ENCODE measurements at places on chromosomes 11 and 22.

DNA sequence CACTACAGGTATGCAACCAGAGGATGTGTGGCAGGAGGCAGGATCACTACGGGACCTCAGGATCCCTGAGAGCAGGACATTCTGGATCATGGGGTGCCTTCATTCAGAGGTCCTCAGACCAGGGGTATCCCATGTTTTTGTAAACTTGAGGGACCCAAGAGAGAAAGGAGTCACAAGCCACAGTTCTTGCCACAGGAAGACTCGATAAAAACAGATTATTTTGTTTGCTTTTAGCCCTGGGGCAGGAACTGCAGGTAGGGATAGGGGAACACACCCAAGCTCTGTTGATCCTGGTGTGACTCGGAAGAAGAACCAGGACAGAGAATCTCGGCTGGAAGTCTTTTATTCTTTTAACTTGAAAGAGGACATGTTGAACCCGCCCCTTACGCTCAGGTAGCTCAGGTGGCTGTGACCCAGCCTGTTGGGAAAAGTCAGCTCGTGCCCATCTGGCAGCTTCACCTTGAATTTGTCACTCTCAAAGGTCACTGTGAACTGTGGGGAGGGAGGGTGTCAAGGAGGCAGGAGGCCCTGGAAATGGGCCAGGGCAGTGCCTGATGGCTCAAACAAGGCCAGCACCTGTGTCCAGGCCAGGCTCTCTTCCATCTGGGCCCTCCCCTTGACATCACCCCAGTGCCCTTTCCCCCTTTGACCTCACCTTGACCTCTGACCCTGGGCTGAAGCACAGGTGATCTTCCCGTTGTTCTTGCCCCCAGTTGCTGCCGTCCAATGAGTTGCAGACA is 9.8 kb downstream of the LGALS2 start:
- DNase-seq, result no peak

- DNase-seq, result no peak
Measured at GRCh38 chr11:86861810-86862209, 61.5 kb downstream of the PRSS23 start.

- DNase-seq, result no peak
Measured at GRCh38 chr22:49535126-49535525, 292.5 kb downstream of the BRD1 start.

GRCh38 chr11:16395601-16396000 is 39.3 kb upstream of the SOX6 start:
- no peak for DNase-seq

GRCh38 chr11:106466521-106467080 is 389.1 kb downstream of the AASDHPPT start:
- no peak for DNase-seq

- no peak for DNase-seq
Measured at GRCh38 chr11:15507592-15507991, 392.9 kb downstream of the INSC start.

- DNase-seq, result no peak
Measured at GRCh38 chr11:114321621-114322257, 25.5 kb downstream of the NNMT start.

GRCh38 chr22:37156686-37157435 is 7.1 kb upstream of the IL2RB start:
- no peak for DNase-seq

GRCh38 chr11:64650923-64651523 is 60.0 kb downstream of the SLC22A12 start:
- DNase-seq, result no peak

DNA sequence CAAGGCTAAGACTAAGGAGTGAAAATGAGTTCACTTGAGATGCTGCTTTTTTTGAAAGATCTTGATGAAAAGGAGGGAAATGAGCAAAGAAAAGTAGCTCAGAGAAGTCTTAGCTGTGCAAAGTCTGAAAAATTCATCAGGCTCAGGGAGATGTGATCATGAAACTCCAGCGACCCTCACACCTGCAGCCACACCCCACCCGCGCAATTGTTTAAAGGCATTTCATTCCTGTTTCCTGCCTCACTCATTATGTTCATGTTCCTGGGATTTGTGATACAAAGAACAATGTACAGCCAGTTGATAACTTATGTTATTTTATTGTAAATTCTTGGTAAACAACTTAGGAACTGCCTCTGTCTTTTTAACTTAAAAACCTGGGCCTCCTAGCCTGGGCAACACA is 8.7 kb upstream of the GSTP1 start:
- no peak for DNase-seq

GRCh38 chr11:2558861-2559526 is 114.2 kb downstream of the KCNQ1 start:
- no peak for DNase-seq

- no peak for DNase-seq
Measured at GRCh38 chr11:123221096-123221561, 26.1 kb upstream of the CLMP start.

DNA sequence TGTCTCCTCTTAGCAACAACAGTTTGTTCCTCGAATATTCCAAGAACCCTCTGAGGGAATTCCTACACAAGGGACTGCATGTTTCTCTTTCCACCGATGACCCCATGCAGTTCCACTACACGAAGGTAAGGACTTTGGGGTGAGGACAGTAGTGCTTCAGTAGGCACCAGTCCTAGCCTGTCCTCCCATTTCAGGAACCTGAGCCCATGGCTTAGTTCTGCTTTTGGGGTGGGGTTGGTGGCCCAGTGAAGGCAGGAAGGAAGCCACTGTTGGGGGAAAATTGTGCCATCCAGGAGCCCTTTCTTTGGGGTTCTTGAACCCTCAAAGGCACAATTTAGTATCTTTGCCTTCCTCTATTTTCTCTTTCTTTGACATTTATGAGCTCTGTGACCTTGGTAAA is 38.2 kb downstream of the RNF141 start:
- no peak for DNase-seq

DNA sequence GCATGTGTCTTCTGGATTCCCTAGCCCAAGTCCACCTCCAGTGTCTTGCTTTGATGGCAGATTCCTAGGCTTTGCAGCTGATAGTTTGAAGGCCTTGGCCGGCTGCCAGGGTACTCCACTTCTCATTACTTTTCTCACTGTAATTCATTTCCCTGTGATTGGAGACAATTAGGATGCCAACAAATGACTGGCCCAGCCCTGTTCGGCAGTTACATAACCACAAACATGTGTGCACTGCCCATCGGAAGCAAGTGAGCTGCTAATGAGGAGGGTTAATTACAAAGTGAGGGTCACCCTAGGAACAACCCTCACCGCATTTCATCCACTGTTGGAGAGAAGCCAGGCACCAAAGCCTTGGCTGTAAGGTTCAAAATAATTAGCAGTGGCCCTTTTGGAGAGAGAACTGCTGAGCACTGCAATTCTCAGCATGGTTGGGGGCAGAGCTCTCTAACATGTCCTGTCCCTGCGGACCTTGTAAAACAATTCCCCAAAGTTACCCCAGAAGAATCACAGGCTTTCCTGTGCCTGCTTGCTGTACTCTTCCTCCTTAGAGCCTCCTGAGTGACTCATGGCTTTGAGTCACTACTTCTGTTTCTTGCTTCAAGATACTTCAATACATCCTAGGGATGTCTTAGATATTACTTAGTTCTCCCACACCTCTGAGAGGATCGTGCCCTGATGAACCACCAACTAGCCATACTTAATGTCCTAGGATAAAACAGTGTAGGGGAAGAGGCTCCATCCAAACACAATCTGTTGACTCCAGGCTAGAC is 109.7 kb upstream of the GALNT18 start:
- no peak for DNase-seq

GRCh38 chr11:32586576-32587190 is 3.1 kb downstream of the EIF3M start:
- DNase-seq, result no peak

DNA sequence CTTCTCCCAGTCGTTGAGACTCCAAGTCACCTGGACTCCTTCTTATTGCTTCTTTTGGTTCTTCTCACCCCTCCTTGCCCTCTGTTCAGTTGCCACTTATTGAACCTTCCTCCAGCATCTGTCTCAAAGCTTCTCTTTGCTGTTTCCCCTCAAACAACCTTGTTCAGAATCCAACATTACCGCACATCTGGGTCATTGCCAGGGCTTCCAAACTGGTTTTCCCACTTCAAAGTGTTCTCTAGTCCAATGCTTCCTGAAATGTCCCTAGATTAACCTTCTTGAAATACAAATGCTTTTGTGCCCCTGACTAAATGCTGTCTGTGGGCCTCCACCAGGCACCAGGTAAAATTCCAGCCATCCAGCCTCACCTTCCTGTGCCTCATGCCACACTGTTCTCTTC is 100.8 kb upstream of the TTC12 start:
- DNase-seq, result no peak

- no peak for DNase-seq
Measured at GRCh38 chr11:12871788-12872321, 137.3 kb upstream of the RASSF10 start.

- DNase-seq, result no peak
Measured at GRCh38 chr22:24983151-24983550, 30.6 kb downstream of the KIAA1671 start.

DNA sequence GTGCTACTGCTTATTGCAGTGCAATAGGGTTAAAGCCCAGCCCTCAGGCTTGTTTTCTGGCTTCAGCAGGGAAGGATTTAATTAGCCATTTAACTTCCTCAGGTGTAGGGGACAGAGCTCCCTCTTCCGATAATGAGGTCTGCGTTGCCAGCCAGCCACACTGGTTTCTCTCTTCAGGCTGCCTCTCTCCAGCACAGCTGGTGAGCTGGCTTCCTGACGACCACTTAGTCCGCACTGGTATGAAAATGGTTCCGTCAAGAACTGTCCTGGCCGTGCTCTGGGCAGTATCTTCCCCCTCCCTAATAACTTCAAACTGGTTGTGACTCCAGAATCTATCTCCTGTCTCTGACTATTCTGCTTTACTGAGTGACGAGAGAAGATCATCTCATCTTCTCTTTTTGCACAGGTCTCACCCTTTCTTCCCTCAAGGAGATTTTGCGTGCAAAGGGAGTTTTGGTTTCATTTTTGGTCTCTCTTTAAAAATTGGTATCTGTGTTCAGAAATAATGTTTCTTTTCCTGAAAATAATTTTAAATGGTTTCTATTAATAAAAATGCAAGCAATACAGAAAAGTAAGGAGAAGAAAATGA is 49.2 kb downstream of the CNTN5 start:
- DNase-seq, result peak; percentile 4

DNA sequence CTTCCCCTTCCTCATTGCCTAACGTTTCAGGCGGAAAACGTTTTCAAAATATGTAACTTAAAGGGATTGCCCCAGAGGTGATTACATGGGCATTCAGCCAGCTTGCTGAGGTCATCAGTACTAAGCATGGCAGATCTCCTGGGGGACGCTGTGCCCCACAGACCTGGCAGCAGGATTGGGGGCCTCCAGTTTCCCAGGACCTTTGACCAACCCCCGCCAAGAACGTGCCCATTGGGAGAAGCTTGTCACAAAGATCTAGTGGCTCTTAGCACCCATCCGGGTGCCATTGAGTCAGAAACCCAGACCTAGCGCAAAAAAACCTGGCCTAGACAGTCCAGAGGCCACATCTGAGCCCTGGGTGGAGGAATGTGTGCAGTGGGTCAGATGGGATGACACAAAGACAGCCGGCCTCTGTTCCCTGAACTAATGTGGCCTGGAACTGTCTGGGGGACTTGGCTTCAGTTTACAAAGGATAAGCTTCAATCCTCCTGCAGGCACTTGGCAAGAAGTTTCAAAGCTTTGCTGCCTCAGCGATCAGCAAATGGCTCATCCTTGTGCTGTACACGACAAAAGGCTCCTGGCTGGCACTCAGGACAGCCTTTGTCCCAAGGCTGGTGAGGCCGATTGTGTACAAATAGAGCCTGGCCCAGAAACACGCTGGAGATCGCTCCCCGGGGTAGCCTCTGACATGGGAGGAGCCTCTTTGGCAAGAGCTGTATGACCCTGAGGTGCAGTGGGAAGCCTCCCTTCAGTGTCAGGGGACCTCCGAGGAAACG is 9.5 kb downstream of the C1QTNF6 start:
- DNase-seq, result no peak

DNA sequence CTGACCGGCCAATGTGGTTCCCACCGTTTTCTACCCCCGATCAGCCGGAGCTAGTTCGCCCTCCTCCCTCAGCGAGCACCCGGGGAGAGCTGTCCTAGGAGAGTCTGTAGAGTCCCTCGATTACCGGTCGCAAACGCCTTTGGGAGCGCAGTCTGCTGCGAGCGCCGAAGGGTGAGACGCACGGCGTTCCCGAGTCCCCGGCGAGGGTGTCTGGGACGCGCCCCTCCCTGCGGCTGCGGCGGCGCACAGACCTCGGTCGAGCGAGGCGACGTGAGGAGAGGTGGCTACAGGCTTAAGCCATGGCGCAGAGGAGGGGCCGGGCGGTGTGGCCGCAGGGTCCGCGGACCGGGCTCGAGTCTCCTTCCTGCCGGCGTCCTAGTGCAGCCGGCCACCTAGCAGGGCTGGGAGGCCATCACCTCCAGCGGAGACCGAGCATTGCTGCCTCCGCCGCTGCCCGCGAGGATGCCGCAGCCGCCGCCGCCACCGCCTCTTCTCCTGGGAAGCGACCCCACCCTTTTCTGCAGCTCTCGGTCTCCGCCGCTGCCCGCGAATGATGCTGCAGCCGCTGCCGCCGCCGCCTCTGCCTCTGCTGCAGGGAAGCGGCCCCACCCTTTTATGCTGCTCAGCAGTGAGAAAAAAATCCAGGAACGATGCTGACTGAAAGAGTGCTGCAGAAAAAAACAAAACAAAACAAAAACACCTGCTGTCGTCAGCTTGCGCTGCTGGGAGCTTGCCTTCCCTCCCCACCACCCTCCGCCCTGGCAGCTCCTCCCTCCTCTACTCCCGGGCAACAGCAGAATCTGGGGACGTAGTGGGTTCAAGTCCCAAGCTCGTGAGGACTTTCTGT is at the start of gene MAP6:
TSS of gene MAP6 (minus strand) at position 588 of the 847 bp plus-strand sequence. CDS start 669 bp downstream, outside the sequence.
- DNase-seq, result no peak

DNA sequence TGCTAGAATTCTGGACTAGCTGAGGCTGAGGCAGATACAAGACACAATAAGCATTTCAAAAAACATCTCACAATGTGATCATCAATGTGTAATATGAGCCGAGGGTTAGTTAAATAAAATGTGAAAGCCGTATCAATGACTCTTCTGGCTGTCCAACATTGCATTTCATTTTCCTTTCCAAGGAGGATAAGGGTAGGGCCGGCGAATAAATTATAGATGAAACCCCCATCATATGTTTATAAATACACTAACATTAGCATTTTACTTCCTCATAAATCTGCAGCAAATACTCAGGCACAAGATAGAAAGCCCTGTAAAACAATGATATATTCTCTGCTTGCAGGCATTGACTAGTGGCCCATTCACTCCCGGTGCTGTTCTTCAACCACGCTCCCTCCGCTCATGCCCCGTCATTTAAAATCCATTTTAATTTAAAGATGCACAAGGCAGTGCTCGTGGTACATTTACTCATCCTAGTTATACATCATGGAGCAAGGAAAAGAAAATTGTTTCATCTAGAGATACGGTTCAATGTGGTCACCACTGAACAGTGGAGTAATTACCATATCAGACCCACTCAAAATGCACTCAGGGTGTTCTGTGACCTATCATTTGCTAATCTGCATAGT is 59.9 kb upstream of the RCN1 start:
- no peak for DNase-seq

DNA sequence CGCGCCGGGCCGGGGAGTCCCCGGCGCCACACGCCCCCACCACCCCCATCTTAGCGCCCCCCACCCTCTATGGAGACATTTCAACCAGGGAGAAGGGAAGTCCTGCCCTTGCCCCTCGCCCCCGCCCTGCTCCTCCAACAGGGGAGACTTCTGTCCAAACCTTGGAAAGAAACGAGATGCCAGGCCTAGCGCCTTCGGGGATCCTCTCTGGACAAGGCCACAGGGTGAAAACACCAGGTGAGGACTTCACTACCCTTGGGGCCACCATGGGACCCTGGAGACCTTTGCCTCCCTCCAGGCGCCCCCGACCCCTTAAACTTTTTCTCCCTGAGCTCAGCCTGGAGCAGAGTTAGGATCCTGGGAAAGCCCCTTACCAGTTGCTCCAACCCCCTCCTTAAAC is 11.6 kb upstream of the NPAS4 start:
- DNase-seq, result no peak

- DNase-seq, result no peak
Measured at GRCh38 chr11:116117331-116118137, 613.3 kb upstream of the CADM1 start.
